ENCODE measurements at places on chromosomes 3 and 15.

DNA sequence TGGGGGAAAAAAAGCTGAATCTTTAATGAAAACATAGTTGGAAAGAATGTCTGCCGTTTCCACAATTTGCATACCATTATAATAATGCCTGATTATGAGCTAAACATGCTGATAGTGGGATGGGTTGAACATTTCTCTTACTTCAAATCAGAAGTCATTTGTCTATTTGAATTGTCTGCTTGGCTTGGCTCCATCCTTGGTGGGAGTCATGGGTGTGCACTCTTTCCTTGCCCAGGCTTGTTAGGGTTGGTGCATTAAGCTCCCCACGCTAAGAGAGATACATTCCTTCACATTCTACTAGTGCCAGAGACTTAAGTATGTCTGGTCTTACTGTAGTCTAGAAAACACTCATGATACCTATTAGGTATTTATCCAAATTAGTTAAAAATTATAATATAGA, 121.4 kb upstream of the RARB start:
- no peak for DNase-seq

DNA sequence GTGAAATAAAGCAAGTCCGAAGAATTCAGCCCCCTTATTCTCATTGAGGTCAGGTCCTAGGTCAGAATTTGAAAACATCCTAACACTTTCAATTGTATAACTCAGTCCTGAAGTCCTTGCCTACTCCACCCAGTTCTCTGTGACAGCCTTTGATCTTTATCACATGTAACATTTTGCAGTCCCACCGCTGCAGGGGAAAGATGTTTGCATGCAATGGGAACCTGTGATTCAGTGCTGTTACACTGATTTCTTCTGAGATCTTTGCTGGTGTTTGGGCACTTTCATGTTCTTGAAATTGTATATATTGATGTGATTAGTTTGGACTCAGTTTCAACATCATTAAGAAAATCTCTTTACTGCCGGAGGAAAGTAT, 18.0 kb upstream of the SECISBP2L start:
- DNase-seq: no peak

- no peak for DNase-seq
Observed at GRCh38 chr3:168285506-168285905, 189.8 kb upstream of the GOLIM4 start.

- no peak for DNase-seq
Observed at GRCh38 chr15:93570527-93570926, 481.5 kb upstream of the RGMA start.

DNA sequence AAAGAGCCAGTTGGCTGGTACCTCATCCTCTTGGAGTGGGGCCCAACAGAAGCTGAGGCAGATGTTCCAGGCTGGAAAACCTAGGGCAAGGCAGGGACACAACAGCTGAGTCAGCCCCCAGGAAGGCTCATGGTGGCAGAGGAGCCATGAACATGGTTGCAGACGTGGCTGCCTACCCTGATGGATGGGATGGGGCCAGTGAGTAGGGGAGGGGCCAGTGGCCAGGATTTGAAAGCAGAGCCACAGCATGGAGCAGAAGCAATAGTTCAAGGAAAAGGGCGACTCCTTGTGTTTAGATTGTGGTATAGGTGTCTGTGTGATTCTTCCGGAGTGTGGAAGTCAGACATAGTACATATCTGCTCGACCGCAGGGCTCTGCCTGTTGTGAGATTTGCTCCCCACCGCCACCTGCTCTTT, 24.2 kb downstream of the PXYLP1 start:
- DNase-seq: peak; percentile 48

All from fibroblast of skin of right biceps (primary cell).